Activated naive CD4-positive, alpha-beta T cell treated with anti-CD3 and anti-CD28 coated beads for 36 hours (primary cell): ENCODE measurements at places on chromosomes 2 and 18. TPM values are rescaled to one million over a fixed set of nuclear protein-coding genes. Genes with fewer than 3 reads are reported as not detected.

DNA sequence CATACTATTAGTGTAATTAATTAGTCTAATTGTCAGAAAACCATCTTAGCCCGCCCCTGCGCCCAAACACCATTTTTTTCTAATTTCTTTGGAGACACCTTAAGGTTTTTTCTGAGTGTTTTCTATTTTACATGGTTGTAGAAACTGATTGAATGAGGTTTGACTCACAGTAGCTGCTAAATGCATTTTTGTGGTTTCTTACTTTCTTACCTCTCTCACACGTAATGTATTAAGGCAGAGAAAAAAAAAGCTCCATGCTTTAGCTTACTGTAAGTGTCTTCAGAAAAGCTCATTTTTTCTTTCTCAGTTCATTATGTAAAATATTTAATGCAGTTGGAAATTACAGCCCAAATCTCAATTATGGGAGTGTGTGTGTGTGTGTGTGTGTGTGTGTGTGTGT is 548.5 kb upstream of the LRRTM4 start:
- DNase-seq = no peak
- H3K4me3 ChIP-seq = no peak overlapping the region
- no peaks in the 10 kb centered on the region for H3K27me3 ChIP-seq
- no peaks in the 10 kb centered on the region for H3K36me3 ChIP-seq
- no peak overlapping the region for H3K27ac ChIP-seq

DNA sequence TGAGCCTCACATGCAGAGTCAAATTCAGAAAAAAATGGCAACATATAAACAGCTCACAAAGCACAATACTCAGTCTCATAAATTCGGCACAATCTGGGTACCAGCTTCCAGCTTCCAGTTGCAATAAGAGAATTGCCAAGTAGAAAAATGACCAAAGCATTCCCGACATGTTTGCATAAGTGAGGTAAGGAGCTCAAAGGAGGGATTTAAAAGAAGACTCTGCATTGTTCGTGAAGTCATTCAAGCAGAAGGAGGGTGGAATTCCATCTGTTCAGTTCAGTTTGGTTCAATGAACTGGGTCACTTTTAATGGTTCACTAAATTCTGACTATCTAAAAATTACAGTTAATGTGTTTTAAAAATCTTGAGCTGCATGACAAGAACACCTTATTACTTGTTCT is 106.7 kb upstream of the KLHL14 start:
- no peak for DNase-seq
- no peak overlapping the region for H3K27ac ChIP-seq
- no peak overlapping the region for H3K4me3 ChIP-seq
- no peaks in the 10 kb centered on the region for H3K36me3 ChIP-seq
- H3K4me1 ChIP-seq = no peaks in the 10 kb centered on the region
- no peaks in the 10 kb centered on the region for H3K27me3 ChIP-seq

SULT1C4 gene
- total RNA-seq = not detected

- H3K4me1 ChIP-seq = peaks cover 79% of the 10 kb centered on the region
- no peak overlapping the region for H3K4me3 ChIP-seq
- no peaks in the 10 kb centered on the region for H3K27me3 ChIP-seq
- DNase-seq = no peak
- H3K27ac ChIP-seq = peak overlapping the region; percentile 27
Observed at GRCh38 chr2:84652431-84652830, 136.1 kb downstream of the DNAH6 start.

CDH7 gene
- total RNA-seq = not detected

HOXD10 gene
- total RNA-seq = not detected

ALPI gene
- not detected for total RNA-seq

DNA sequence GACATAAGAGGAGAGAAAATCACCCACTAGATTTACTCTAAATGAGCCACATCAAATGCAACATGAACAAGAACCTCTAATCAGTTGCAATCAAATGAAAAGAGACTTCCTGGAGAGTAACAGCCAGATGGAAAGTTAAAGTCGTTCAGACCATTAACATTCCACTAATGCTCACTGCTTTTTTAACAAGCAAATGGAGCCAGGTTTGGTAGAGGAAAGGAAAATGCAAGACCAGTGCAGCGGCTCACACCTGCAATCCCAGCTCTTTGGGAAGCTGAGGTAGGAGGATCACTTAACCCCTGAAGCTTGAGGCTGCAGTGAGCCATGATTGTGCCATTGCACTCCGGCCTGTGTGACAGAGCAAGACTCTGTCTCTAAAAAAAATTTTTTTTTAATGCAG is 48.5 kb downstream of the CACNB4 start:
- H3K4me3 ChIP-seq = no peak overlapping the region
- no peaks in the 10 kb centered on the region for H3K27me3 ChIP-seq
- H3K36me3 ChIP-seq = no peaks in the 10 kb centered on the region
- no peak for DNase-seq
